Cerebellum (tissue), 4 donors: ENCODE measurements at places on chromosomes 7 and 10.

DNA sequence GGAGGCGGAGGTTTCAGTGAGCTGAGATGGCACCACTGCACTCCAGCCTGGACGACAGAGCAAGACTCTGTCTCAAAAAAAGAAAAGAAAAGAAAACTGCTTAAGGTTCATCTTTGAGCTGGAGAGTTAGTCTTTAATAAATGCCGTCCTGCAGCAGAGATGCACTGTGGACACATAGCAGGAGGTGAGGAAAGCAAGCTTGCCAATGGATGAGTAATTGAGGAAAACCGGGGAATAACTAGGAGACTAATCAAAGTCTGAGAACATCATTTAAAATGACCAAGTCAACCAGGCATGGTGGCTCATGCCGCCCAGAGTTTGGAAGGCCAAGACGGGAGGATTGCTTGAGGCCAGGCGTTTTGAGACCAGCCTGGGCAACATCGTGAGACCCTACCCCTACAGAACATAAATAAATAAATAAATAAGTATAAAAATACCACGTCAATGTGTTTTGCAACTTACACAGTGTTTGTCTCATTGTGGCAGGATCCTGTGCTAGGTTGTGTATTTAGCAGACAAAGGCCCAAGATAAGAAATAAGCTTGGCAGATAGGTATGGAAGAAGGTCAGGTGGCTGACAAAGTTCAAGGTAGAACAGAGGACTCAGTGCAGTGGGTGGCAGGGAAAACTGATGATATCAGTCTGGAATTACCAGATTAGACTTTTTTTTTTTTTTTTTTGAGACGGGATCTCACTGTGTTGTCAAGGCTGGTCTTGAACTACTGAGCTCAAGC, 115.7 kb upstream of the KMT2C start:
- DNase-seq, result no peak

DNA sequence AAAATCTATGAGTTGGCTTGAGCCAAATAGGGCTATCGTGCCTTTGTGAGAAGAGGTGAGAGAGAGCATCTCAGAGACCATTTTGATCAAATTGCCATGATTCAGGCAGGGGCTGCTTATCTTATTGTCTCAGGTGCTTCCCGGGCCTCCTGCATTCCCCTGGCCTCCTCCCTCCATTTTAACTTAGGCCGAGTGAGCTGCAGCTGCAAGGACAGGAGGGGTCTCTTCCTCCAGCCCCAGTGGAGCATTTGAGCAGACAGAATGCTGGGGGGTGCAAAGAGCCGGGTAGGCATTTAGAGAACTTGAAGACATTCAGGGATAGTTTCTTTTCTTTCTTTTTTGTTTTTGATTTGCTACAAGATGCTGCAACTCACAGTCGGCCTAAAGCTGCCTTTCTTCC, 59.0 kb downstream of the BUB3 start:
- DNase-seq, result no peak

DNA sequence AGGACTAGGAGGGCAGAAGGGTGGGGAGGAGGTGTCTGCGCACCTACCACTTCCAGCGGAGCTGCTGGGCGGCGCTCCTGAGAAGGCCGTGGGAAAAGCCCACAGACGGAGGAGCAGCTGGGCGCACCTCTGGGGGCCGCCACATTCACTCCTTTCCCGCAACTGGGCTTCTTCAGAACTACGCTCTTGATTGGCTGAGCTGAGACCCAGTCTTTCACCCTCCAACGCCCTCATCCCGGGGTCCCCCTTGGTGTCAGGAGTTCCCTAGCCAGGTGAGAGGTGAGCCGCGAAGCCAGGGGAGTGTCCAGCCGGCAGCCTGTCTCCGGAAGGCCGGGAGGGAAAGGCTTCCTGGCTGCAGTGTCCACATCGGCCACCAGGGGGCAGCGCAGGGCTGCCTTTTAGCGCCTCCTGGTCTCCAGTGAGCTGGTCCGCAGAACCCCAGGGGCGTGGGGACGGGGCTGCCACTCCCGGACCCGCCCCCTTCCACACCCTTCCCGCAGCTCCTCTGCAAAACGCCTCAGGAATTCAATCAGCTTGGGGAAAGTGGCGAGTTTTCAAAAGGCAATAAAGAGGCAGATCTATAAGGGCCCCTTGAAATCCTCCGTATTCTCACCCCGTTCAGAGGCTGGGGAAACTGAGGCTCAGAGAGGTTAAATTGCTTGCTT, 98.8 kb downstream of the CHST15 start:
- peak; percentile 82 for DNase-seq

DNA sequence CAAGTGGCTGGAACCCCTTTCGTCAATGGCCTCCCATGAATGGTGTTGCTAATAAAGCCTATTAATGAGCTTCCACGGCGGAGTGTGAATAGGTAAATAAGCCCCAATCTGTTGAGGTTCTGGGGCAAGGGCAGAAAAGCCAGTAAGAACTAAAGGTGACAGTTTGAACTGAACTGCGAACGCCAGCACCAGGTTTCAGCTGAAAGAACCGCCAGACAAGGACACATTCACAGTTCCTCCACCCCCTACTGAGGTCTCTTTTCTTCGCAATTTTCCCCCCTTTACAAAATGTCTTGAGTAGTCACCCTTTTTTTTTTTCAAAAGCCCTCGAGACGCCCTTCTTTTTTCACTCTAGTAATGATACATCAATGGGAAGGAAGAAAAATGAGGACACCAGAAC, 2.4 kb upstream of the FGFR2 start:
- DNase-seq, result no peak

DNA sequence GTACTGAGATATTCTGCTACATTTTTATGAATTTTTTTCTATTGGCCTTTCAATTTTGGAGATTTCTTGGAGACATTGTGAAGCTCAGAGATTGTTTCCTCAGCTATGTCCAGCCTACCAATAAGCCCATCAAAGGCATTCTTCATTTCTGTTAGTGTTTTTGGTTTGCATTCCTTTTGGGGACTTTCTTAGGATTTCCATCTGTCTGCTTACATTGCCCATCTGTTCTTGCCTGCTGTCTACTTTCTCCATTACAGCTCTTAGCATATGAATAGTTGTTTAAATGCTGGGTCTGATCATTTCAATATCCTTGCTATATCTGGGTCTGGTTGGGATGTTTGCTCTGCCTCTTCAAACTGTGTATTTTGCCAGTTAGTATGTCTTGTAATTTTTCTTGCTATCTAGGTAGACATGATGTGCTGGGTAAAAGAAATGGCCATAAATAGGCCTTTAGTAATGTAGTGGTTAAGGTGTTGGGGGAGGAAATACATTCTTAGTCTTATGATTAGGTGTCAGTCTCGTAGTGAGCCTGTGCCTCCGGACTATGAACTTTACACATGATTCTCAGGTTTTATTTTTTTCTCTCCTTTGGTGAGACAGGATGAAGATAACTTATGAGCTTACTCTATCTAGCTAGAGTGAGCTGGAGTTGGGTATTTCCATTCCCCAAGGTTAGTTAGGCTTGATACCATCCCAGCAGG, 32.6 kb upstream of the NME8 start:
- no peak for DNase-seq

- DNase-seq, result no peak
Measured at GRCh38 chr10:120891365-120891764, 40.2 kb downstream of the WDR11 start.

GRCh38 chr7:128744366-128744905, 5.3 kb downstream of the CALU start:
- DNase-seq, result no peak

DNA sequence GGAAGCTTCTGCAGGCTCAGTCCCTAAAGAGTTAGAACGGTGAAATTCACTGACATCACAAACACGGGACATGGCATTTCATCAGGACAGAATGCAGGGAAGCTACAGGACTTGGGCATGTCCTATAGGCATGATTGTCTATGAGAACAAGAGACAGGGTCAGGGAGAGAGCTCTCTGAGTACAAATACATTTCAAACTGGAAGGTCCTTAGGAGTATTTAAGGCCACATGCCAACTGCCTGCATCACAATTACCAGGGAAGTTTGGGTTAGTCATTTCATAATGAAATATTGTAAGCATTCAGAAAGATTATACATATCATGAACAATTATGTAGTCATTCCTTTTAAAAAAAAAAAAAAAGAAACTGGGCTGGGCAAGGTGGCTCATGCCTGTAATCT, 71.3 kb downstream of the CREB3L2 start:
- no peak for DNase-seq

- no peak for DNase-seq
Measured at GRCh38 chr7:68573271-68574005, 1024.8 kb upstream of the AUTS2 start.

DNA sequence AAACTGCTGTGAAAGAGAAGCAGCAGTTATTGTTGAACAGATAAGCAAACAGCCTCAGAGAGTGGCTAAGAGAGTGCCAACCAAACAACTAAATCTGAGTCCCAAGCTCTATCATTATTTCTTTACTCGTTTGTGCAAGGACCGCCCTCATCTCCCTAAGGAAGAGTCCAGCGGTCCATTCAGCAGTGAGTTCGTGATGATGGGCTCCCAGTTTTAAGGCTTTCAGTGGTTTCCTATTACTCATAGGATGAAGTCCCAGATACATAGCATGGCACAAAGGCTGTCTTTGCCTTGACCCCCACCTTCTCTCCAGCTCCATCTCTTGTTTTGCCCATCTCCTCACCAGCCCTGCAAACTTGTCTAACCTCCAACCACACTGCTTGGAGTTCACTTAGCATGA, 24.3 kb upstream of the PDE1C start:
- no peak for DNase-seq

DNA sequence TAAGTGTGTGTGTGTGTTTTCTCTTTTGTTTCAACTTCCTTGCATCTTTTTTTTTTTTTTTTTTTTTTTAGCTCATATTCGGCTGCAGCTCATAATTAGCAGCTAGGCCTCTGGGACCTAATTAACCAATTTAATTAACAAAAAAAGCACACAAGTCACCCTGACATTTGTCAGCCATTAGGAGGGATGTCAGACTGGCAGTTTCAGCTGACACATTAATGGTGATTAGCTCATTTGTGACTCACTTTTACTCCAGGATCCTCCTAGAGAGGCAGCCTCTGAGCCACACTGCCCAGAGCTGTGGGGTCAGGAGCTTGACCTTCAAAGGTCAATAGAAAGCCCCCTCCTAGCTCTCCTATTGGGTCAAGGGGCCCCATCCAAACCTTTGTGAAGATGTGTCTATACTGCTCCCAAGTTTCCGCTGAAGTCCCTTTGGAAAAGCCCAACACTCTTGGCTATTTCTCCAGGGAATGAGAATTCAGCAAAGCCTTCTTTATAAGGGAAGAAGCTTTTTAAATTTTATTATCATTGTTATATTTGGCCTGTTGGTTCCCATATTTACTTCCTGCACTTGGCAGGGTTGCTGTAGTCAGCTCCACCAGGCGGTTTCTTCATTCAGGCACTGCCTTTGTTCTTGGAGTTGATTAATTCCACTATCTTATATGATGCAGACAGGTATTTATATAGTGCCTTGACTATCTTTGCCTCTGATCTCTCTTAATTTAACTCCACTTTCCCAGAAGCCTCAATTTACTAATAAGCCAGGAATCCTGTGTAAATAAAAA, 109.5 kb upstream of the HABP2 start:
- no peak for DNase-seq

DNA sequence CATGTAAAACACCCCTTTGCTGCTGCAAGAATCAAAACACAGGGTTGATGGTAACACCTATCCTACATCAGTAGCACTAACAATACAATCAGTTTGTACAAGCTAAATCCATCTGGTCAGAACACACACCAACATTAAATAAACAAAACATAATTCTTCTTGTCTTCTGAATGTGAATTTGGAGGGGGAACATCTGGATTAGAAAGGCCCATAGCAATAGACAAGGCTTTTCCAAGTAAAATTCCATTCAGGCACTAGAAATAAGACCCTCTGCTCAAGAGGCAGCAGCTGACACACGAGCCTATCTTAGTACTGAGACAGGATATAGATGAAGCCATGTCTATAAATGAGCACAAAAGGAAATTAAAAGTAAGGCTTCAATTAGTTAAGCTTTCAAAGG, 839.9 kb upstream of the LRRTM3 start:
- no peak for DNase-seq

- DNase-seq, result no peak
Measured at GRCh38 chr7:16770657-16771329, 17.2 kb downstream of the TSPAN13 start.

DNA sequence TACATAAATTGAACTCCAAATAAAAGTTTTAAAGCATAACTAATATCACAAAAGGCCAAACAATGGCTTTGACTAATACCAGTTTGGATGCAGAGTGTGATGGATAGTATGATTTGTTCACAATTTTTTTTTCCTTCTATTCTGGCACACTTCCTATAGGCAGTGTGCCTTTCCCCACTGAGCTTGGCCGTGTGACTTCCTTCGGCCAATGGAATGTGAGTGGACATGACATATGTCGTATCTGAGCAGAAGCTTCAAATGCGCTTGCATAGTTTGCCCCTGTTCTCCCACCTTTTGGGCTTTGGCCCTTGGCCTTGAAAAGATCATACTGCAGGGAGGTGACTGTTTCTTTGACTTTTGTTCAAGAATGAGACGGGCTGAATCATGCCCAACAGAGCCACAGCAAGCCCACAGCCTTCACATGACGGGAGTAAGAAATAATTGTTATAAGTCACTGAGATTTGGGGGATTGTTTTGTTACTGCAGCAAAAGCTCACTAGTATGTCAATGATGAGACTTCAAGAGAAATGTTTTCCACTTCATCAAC, 279.9 kb upstream of the NEBL start:
- peak; percentile 73 for DNase-seq

DNA sequence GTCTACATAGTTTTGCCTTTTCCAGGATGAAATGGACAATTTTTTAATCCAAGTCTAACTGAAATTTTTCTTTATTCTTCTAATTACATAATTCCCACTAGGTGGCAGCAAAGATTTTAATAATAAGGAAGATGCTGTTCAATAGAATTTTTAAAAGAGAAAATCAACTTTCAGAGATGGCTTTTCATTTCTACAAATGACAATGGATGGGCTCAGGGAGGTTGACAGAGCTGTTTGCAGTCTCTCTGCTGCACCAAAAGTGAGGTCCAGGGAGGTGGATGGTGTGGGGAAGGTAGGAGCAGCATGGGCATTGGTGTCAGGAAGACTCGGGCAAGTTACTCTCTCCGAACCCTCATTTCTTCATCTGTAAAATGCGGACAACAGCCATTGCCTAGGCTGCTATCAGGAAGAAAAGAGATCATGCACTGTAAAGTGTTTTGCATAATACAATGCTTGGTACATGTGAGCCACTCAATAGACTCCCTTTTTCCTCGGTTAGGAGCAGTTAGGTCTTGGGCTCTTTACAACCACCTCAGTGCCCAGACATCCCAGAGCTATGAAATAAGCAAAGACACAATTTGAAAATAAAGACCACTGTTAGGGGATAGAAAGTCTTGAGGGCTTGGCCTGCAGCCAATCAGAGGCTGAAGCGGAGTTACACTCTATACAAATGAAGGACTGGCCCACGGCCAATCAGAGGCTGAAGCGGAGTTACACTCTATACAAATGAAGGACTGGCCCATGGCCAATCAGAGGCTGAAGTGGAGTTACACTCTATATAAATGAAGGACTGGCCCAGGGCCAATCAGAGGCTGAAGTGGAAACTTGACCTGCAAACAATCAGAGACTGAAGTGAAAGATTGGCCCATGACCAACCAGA, 107.1 kb downstream of the ABLIM1 start:
- peak; percentile 49 for DNase-seq

- DNase-seq, result no peak
Measured at GRCh38 chr7:116171094-116171493, 39.2 kb upstream of the TES start.
